ENCODE measurements at places on chromosomes 2 and 18. TPM values are rescaled to one million over a fixed set of nuclear protein-coding genes. Genes with fewer than 3 reads are reported as not detected.

Gene SRD5A2
- total RNA-seq = 0.07 TPM

Gene POTEI
- not detected for total RNA-seq

Gene KLHL14
- not detected for total RNA-seq

Gene SLC9A2
- 8.8 TPM for total RNA-seq

Gene CCDC148
- total RNA-seq = 0.46 TPM

Gene WNT10A
- 0.40 TPM for total RNA-seq

Gene PARD3B
- 3.9 TPM for total RNA-seq

Gene ANKRD30B
- total RNA-seq = 0.51 TPM

Gene FN1
- 248 TPM for total RNA-seq

Gene PTPN18
- 33.5 TPM for total RNA-seq

Gene GALNT14
- 12.7 TPM for total RNA-seq

- no peak for DNase-seq
These were observed 950.7 kb upstream of the PIK3C3 start for GRCh38 chr18:41004324-41004723.

DNA sequence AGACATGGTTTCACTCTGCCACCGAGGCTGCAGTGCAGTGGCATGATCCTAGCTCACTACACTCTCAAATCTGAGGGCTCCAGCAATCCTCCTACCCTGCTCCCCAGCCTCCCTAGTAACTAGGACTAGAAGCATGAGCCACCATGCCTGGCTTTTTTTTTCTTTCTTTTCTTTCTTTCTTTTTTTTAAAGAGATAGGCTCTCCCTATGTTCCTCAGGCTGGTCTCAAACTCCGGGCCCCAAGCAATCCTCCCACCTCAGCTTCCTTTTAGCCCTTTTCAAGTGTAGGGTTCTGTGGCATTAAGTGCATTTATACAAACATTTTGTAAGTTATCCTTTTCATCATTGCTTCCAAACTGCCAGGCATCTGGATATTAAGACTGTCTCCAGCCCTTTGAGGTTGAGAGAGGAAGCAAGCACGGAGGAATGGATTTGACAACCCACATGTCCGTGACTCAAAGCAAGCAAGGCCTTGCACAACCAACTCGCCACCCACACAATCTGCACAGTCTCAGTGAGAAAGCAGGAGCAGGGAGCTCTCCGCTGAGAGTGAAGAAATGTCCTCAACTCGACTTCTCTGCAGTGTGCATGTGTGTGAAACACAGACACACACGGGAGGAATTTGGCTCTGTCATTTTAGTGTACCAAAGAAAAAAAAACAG, 65.6 kb downstream of the ATP8B1 start:
- peak; percentile 77 for DNase-seq

DNA sequence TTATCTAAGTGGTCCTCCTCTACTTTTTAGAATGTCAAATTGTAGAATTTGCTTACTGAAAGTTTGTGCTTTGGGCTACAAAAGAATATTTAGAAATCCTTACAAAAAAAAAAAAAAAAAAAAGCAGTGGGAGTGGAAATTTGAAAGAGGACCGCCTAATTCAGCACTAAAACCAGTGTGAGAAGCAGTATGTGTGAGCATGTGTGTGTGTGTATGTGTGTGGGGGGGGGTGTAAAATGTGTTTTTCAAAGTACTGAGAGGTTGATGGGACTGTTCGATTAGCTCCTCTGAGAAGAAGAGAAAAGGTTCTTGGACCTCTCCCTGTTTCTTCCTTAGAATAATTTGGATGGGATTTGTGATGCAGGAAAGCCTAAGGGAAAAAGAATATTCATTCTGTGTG, at the start of gene VIT:
Gene VIT, plus strand, starts transcription at position 175 of the 400 bp plus-strand sequence. CDS start 19,664 bp downstream, outside the sequence.
- no peak for DNase-seq

DNA sequence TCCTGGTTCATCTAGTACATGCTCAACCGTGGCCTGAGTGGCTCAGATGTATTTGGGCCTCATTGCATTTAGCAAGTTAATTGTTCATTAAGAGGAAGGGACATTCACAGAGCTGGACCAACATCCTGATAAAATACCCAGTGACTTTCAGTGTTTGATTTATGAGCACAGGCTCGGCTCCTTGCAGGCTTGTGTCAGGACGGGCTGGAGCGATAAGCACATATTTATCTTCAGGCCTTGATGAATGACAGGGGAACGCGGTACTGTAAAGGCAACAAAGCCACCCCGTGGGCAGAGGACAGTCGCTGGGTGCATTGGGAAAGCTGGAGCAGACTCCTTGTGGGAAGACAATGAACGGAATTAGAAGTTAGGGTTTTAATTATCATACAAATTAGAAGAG, 548.6 kb upstream of the HS6ST1 start:
- no peak for DNase-seq

GRCh38 chr2:85114586-85115330, 18.4 kb upstream of the TCF7L1 start:
- DNase-seq = no peak

GRCh38 chr2:207768168-207768865, 1.4 kb downstream of the FZD5 start:
- peak; percentile 59 for DNase-seq

DNA sequence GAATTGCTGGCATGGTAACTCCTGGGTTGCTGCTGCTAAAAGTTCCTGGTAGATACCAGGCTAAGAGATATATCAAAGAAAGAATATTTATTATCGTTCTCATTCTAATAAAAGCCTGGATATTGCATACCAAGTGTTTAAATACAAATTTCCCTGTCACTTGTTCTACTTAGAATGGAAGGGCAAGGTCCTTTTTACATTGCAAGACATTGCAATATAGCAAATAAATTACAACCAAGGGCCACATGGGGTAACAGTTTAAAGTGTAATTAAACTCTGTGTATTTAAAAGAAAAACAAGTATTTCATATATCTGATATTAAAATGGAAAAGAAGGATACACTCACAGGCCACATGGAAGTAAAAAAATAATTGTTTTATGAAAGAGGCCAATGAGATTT, 16.2 kb downstream of the PDE11A start:
- DNase-seq = no peak

DNA sequence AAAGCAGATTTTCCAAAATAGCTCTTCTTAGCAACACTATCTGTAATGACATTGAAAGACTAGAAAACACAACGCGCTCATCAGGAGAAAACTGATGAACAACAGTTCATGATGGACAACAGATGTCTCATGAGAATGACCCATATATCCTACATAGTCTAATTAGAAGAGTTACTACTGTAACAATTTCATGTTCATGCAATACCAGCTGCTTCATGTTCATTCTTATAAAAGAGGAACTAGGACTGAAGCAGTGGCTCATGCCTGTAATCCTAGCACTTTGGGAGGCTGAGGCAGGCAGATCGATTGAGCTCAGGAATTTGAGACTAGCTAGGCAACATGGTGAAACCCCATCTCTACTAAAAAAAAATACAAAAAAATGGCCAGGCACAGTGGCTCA, 22.7 kb downstream of the TRAPPC8 start:
- no peak for DNase-seq

- DNase-seq = peak; percentile 20
These were observed 85.4 kb downstream of the NCKAP1 start for GRCh38 chr2:182952741-182953450.

DNA sequence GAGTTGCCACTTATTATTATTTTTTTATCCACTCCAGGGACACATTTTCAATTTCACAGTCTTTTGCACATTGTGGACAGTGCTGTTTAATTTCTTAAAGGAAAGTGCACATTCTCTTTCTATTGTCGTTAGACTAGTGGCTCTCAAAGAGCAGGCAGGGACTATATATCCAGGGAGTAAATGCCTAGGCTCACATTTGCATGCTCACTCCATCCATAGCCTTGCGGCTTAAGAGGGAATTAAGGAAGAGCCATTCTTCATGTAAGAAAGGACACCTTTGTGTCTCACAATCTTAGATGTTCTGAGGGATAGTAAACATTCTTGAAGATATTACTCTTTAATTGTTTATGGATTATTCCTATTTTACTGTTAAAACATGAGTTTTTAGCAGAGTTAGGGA, 70.8 kb downstream of the FIGN start:
- no peak for DNase-seq

DNA sequence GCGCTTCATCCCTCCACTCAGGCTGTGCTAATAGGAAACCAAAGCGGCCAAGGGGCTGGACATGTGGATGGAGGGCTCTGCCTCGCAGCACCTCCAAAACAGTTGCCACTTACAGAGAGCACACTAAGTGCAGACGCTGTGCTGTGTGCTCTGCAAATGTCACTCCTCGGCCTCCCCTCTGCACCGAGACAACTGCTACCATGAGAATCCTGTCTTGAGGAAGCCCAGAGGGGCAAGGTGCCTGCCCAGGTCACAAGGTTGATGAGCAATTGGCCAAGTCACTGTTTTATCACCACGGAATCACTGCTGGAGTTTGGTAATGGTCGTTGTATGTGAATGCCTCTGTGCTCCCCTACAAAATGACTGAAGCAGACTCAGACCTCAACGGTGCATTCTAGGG, 132.2 kb downstream of the SEPTIN10 start:
- no peak for DNase-seq

GRCh38 chr2:159961037-159961436, 101.4 kb downstream of the PLA2R1 start:
- peak; percentile 39 for DNase-seq

DNA sequence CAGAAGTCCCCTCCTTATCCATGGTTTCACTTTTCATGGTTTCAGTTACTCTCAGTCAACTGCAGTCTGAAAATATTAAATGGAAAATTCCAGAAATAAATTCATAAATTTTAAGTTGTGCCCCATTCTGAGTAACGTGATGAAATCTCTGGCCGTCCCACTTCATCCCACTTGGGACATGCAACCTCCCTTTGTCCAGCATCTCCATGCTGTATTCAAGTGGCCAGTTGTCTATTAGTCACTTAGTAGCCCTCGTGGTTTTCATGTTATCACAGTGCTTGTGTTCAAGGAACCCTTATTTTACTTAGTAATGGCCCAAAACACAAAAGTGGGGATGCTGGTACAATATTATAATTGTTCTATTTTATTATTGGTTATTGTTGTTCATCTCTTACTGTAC, 18.0 kb upstream of the DAPL1 start:
- no peak for DNase-seq

- no peak for DNase-seq
These were observed 24.8 kb upstream of the GNAL start for GRCh38 chr18:11664286-11664685.

DNA sequence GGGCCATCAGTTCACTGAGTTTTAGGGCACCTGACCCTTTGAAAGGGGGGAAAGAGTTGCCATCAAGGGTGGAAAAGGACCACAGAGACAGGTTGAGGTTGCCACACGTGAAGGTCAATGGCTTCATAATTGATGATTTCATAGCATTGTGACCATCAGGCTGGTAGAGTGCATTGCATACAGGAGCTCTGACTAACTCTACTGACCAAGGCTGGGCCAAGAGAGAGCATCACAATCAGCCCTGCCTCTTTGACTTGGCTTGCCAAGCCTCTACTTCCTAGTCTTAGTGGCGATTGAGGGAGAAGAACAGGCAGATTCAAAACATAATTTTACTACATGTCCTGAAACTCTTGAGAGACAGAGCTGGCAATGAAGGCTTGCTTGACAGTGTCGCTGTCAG, 5.8 kb upstream of the TNP1 start:
- no peak for DNase-seq

DNA sequence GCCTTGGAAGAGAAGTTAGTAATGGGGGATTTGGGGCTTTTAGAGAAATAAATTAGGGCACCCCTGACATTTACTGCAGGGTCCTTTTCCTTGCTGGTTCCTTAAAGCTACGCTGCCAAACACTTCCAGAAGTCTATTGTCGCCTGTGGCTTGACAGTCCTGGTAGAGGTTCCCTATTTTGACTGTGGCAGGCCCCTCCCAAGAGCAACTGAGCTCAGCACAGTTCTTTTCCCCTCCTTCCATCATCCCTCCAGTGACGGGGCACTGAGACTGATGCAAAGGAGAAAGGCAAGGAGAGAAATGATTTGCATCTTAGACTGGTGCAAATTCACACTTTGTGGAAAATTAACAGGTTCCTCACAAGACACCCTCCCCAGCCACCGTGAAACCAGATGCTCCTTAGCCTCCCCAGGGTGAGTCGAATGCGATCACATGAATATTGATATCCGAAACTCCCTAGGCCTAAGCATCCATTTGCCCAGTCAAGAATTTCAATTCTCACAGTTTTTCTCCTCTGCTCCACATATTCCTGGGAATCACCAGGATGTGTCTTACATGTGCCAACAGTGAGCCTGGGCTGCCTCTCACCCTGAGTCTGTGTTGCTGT, 45.4 kb downstream of the RABL2A start:
- DNase-seq = no peak

DNA sequence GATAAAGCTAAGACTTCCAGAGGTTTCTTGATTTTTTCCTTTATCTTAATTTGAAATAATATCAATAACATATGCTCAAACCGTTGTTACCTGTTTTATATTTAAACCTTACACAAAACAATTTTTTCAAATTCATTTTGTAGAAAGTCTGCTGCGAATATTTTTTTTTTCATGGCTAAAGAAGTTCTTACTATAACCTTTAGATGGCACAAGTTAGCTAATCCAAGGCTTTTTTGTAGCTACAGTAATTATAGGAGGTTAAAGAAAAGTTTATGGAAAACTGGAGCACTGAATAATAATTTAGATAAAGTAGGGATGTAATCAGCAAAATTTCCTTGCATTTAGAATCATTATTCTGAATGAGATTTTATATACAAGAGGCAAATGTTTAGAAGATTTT, 78.0 kb upstream of the PNPT1 start:
- peak; percentile 71 for DNase-seq

GRCh38 chr18:58349650-58350049, 279.2 kb downstream of the ALPK2 start:
- DNase-seq = no peak

GRCh38 chr2:182541268-182541667, 114.4 kb upstream of the PDE1A start:
- DNase-seq = no peak

- no peak for DNase-seq
These were observed 21.1 kb upstream of the NFATC1 start for GRCh38 chr18:79374408-79375171.

GRCh38 chr2:65326276-65326675, 98.6 kb downstream of the ACTR2 start:
- no peak for DNase-seq

GRCh38 chr2:3121601-3122000, 256.0 kb downstream of the EIPR1 start:
- DNase-seq = peak; percentile 35

GRCh38 chr2:7943446-7943845, 738.4 kb upstream of the ID2 start:
- DNase-seq = no peak

- DNase-seq = no peak
These were observed 2.4 kb upstream of the VPS54 start for GRCh38 chr2:64021578-64021977.

GRCh38 chr2:28612131-28612812, 116.4 kb downstream of the PLB1 start:
- DNase-seq = no peak
